ENCODE measurements at places on chromosomes 5 and 9.

DNA sequence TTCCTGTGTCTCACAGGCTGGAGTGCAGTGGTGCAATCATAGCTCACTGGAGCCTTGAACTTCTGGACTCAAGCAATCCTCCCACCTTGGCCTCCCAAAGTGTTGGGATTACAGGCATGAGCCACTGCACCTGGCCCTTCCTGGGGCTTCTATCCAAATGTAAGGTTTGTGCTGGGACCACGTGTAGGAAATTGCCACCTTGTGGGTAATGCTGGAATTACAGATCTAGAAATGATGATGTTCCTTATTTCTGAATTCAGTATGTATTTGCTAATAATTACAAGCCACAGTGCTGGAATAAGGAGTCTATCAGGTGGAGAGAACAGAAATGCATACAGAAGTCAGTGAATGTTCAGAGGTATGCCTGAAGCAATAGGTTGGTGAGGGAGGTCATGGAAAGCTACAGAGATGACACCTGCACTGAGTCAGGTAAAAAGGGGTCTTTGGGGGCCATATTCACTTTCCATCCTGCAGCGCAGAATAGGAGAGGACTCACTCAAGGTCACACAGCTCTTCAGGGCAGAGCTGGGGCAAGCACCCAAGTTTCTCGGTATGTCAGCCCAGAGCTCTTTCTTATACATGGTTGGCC lies 8.8 kb upstream of the IGFBPL1 start:
- no peak for DNase-seq

DNA sequence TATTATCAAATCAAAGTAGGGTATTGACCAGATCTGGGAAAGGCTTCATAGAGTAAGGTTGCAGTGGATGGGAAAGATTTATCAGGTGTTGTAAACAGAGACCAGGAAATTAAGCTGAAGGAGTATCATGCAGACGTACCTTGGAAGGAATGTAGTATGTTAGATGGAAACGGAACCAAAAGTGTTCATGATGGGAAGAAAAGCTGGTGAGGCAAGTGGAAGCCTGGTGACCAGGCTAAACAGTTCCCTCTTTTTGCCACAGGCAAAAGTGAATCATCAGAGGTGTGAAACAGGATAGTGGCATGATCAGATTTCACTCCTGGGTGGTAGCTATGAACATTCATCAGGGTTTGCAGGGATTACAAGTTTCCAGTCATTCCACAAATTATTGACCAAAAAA lies 780.1 kb upstream of the DMAC1 start:
- no peak for DNase-seq

DNA sequence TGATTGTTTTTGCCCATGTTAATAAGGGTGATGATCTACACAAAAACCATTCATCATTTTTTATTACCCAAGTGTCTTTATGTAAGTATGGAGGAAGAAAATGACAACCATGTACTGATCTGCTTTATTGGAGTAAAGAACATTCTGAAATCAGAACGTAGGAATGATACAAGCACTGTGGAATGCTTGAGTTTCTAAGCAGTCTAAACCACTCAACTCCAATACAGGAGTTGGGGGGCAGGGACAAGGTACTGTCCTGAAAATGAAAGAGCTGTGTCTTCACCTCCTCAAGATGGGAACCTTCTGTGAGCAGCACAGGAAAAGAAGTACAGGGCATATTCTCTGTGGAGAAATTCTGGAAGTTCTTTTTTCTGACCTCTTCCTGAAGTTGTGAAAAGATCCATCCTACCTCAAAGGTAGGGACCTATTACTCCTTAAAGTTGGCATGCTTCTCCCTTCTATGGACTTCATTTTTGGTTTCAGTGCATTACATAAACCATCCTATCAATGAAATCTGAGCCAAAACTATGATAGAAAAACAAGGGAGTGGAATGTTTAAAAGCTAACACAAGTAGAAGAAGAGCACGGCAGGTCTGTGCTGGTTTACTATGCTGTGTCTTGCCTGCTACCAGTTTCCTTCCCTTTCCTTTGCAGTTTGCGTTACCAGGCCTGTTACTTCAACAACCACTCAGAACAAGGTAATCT lies 202.6 kb downstream of the SEMA5A start:
- no peak for DNase-seq

- no peak for DNase-seq
These were observed 289.8 kb upstream of the GRAMD2B start for GRCh38 chr5:126133424-126133823.

DNA sequence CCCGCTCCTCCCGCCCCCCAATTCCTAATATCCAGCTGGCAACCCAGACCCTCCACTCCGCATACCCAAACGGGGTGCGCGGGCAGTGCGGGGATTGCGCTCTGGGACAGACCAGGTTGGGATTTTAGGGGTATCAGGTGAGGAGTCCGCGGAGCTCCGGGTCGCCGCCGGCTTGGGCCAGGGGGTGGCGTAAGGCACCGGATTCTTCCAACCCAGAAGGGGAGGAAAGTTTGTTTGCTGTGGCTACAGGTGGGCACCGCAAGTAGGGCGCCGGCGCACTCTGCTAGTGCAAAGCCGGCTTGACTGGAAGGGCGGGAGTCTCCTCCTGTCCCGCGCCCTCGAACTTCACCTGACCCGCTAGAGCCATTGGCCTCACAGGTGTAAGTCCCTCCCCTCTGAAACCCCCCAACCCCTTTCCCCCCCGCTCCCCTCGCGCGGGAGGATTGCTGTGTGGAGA lies 709 bp downstream of the IQGAP2 start:
- peak; percentile 19 for DNase-seq

DNA sequence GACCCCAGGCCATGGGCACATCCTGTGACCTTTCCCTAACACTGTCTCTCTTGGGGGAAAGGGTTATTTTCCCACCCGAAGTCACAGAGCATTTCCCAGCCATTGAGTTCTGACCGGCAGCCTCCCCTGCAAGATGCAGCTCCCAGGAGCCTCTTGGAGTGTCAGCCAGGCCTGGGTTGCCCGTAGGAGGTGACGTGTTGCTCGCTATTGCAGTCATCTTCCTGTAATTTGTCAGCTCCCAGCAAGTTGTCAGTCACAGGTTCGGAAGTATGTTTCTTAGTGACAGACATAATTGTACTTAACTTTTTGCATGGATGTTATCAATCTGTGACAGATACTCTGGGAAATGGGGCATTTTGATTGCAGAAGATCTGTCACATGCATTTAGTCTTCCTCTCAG lies 74.5 kb downstream of the MVB12B start:
- no peak for DNase-seq

DNA sequence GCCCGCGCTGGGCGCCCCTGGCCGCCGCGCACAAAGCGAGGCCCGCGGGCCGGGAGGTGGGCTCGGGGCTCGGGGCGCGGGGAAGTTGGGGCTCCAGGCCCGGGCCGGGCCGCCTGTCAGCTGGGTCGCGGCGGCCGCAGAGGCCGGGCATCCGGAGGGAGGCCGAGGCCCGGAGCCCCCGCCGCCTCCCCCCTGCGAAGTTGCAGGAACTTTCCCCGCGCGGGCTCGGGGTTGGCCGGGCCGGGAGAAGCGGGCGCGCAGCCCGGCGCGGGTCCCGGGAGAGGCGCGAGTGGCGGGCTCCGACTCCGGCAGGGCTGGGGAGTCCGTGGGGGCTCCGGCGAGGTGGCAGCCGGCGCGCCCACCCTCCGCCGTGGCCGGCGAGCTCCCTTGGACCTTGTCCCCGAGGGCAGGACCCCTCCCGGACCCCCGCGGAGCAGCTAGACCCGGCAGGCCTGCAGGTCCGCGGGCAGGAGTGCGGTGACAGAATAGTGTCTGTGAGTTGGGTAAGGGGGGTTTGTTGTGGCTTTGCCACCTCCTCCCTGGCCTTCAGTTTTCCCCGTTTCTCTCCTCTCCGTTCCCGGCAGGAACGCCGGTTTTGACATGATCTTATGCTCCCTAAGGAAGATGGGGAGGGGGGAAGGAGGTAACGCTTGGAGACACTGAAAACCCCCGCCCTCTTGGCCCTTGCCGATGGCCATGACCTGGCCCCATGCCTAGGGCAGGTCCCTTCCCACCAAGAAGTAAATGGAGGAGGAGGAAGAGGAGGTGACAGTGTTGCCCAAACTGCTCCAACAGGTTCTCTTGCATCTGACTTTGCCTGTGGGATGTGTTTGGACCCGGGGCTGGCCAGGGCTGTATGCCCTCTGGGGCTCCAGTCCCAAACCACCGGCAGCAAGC lies 942 bp downstream of the PHF2 start:
- peak; percentile 54 for DNase-seq

DNA sequence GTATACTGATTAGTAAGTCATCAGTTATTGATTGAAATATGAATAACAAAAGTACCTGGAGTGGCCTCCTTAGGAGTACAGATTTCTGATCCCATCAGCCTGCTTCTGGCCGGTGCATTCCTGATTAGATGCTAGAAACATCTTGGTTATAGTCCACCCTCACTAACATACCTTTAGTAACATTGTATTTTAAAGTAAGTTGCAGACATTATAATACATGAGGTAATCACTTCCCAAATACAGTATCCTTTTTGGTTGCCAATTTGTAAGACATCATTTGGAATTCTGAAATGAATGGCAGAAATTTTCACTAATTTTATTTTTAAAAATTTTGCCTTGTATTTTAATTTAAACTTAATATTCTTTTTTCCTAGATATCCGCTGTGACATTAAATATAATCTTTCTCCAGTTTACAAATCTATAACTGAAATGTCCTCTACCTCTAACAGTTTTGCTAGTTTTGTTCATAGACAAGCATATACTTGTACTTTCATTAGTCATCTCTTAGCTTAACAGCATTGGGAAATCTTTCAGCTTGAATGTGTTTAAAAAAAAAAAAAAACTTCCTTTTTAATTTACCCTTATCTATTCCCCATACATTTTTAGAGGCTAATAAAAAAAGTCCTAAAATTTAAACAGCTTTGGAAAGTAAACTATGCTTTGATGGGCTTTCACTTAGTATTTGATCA lies 178.9 kb downstream of the XRCC4 start:
- no peak for DNase-seq

- DNase-seq, result no peak
These were observed 368.4 kb downstream of the CDH18 start for GRCh38 chr5:19619571-19619970.

DNA sequence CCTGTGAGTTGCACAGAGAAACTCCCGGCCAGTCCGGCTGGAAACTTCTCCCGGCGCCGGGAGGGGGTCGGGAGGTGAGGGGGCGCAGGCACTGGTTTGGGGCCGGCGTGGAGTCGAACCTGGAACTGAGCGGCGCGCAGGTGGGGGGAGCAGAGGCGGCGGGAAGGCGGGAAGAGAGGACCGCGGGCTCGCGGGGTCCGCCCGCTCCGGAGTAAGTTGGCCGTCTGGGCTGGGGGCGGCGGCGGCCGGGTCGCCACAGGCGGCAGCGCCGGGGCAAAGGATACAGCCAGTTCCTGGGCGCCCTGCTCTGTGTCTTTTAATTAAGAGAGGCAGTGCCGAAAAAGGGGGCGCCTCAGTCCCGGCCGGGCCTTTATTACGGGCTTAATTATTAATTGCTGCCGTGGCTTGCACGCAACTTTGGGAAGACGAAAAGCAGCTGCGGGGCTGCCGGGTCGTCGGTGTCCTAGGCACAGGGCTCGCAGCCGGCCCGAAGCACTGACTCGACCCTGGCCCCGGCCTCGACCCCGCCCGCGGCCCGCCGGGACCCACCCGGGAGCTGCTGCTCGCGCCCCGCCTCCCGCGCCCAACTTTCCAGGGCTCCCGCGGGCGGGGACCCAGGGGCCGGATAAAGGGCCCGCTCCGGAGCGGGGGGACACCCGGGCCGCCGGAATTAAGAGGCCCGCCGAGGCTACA lies 1.1 kb downstream of the NTNG2 start:
- no peak for DNase-seq

GRCh38 chr9:126483468-126484073 lies 130.2 kb upstream of the LMX1B start:
- no peak for DNase-seq
